ENCODE measurements at places on chromosomes 3 and 15. TPM values are rescaled to one million over a fixed set of nuclear protein-coding genes. Genes with fewer than 3 reads are reported as not detected.

AGBL1 gene
- 0.12 TPM for polyA plus RNA-seq

CDHR4 gene
- polyA plus RNA-seq: not detected

SNTN gene
- not detected for polyA plus RNA-seq

DISP2 gene
- polyA plus RNA-seq: 26.0 TPM

TEX55 gene
- polyA plus RNA-seq: not detected

PLA1A gene
- polyA plus RNA-seq: not detected

NOP10 gene
- polyA plus RNA-seq: 263 TPM

ARRDC4 gene
- polyA plus RNA-seq: 39.7 TPM

MASP1 gene
- polyA plus RNA-seq: 0.19 TPM

ARL14 gene
- polyA plus RNA-seq: not detected

PRSS50 gene
- not detected for polyA plus RNA-seq

ZNF860 gene
- polyA plus RNA-seq: 1.2 TPM

SERPINI2 gene
- 1.7 TPM for polyA plus RNA-seq

CYP1A2 gene
- not detected for polyA plus RNA-seq

COL6A6 gene
- not detected for polyA plus RNA-seq

PSTPIP1 gene
- polyA plus RNA-seq: not detected

RPP25 gene
- polyA plus RNA-seq: 4.5 TPM

MUC20 gene
- 1.8 TPM for polyA plus RNA-seq

GRK7 gene
- polyA plus RNA-seq: 0.16 TPM

RBM5 gene
- 632 TPM for polyA plus RNA-seq

DALRD3 gene
- polyA plus RNA-seq: 145 TPM

IQCB1 gene
- 51.8 TPM for polyA plus RNA-seq

MOBP gene
- not detected for polyA plus RNA-seq

ISLR2 gene
- polyA plus RNA-seq: 330 TPM

IL16 gene
- not detected for polyA plus RNA-seq

CCDC191 gene
- 18.8 TPM for polyA plus RNA-seq
